ENCODE measurements at places on chromosomes 2 and 18.

DNA sequence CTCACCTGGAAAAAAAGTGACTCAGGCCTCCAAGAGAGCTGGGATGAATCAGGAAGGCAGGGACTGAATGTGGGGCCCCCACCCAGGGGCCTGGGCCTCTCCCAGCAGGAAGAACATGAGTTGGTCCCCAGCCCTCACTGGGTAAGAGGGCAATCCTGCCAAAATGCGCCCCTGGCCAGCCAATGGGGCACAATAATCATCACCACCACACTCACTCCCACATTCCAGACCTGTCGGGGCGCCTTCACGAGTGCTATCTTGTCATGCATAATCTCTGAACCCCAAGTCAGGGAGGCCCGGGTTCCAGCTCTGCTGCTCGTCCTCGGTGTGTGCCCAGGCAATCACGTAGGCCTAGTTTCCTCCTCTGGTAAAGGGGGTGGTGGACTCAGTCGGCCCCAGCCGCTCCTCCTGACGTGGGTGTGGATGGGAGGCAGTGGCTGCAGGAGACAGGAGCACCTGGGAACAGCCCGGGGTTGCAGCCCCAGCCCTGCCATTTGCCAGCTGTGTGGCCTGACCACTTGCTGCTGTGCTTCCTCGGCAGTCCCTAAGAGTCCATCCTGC lies 115.1 kb downstream of the CYP26B1 start:
- DNase-seq, result no peak

DNA sequence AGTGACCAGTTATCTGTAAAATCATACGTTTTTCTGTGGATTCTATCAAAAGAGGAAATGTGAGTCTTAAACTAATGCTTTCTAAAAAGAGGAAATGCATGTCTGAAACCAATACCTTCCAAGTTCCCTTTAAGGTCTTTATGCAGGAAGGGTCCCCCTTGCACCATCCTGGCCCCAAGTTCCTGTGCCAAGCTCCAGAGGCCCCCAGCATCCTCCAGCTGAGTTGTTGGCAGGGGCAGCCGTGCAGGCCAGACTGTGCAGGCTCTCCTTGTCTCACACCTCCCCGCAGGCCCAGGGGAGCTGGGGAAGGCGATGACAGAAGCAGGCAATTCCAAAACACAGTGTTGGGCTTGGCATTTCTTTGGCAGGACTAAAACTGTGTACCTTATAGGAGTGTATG lies 39.2 kb downstream of the DPYSL5 start:
- DNase-seq, result peak; percentile 26

DNA sequence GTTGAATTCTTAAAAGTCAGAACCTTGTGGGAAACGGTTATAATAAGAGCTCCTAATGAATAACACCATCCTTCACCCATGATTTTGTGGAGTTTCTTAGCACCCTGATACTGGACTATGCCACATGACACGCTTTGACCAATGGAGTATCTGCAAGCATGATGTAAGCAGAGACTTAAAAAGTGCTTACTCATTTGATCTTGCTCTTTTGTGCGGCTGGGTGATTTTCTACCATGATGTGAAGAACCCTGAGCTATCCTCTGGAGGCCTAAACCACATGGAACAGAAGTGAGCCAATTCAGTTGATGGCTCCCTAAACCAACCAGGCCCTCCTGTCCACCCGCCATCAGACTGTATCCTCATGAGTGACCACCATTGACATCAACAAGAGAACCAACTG lies 70.9 kb downstream of the TCF4 start:
- no peak for DNase-seq

- DNase-seq, result no peak
These were observed 57.5 kb downstream of the ZRANB3 start for GRCh38 chr2:135473567-135473966.

- no peak for DNase-seq
These were observed 20.0 kb upstream of the CAVIN2 start for GRCh38 chr2:191866675-191867506.

DNA sequence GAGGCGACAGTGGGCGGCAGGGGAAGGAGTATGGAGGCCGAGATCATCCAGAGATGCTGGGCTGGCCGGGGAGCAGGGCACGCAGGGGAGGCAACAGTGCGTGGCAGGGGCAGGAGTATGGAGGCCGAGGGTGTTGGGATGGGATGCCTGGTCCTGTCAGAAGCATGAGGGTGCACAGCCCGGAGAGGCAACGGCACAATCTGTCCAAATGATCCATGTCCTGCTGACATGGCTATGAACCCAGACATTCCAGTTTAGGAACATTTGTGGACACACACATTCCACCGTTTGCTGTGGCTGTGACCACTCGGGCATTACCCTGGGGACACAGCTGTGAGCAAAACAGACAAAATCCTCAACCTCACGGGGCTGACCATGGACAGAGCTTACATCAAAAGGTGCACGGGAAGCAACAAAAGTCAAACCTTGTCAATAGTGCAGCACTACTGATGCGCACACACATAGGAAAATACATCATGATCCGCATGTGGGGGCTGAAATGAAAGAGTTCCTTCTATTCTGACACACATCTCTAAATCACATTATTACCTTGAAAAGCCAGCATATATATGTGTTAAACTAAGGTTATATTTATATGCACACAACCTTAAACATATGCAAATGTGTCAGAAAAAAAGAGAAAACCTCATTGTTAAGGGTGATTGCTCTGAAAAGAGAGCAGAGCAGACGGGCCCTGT lies 144.0 kb upstream of the GPC1 start:
- DNase-seq, result no peak

All from KG1 (cell line).